ENCODE measurements at places on chromosomes 4 and X.

DNA sequence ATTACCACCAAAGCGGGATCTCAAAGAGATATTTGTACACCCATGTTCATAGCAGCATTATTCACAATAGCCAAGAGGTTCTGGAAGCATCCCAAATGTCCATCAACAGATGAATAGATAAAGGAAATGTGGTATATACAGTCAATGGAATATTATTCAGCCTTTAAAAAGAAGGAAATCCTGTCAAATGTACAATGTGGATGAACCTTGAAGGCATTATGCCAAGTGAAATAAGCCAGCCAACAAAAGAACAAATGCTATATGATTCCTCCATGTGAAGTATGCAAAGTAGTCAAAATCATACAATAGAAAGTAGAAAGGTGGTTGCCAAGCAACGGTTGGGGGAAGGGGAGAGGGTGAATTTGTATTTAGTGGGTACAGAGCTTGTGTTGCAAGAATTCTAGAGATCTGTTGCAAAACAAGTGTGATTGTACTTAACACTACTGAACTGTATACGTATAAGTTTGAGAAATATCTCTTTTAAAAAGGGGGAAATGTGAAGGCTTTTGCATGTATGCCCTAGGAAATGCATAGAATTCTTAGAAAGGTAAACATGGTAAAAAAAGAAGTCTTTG is 5.0 kb upstream of the ZRSR2 start:
- no peak for DNase-seq

GRCh38 chr4:15765910-15766697 is 12.0 kb upstream of the CD38 start:
- DNase-seq, result no peak

- DNase-seq, result peak; percentile 26
Measured at GRCh38 chrX:136147315-136147901, at the start of gene FHL1. FHL1 (plus strand) TSS chrX:136147533.

GRCh38 chr4:4519297-4519894 is 22.5 kb downstream of the STX18 start:
- no peak for DNase-seq

DNA sequence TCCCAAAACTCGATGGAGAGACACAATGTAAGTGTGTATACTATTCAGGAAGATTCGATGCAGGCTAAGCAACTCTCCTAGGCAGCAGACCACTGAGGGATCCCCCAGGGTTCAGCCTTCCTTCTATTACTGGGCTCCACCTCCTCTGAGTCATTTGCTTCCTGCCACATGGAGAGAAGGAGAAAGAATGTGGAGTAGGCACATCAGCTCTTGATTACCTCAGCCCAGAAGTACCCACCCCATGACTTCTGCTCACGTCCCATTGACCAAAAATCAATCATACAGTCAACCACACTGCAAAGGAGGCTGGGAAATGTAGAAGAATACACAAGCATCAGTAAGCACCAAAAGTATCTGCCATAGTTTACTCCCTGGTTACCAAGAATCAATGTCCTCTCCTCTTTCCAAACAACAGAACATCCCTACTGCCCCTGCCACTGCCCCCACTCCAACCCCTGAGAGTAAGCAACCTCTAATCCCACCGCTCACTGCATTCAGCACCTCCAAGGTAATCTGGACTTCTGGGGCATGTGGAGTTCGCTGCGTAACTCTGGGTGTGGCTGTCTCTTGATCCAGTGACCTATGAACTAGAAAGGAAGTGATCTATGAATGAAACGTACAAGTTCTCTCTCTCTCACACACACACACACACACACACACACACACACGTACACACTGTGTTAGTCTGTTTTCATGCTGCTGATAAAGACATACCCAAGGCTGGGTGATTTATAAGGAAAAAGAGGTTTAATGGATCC is 91.2 kb upstream of the C1QTNF7 start:
- no peak for DNase-seq
